ENCODE measurements at places on chromosomes 11 and 22.

DNA sequence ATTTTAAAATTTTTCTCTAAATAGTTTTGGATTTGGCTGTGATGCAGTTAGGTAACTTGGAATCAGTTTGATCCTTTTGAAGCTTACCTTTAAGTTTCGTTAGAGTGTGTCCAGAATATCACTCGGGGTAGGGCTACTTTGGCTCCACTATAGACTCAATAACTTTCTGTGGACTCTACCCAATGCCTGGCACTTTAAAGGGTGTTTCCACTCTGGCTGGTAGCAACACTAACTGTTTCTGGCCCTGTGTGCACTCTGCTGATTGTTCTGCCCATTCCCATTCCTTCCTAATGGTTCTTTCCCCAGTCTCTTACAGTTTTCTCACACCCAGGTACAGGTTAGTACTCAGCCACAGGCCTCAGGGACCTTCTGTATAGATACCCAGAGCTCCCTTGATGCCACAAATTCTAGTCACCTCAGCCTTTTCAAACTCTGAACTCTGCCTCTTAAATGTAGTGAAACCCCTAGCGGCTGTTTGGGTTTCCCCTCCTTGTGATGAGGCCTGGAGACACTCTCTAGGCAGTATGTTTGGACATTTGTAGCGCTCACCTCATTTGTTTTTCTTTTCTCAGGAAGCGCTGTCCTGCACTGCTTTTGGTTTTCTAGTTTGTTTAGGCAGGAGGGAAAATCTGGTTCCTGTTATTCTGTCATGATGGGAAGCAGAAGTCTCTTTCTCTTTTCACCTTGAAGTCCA, 16.8 kb downstream of the CUL5 start:
- no peak for DNase-seq

GRCh38 chr11:102626676-102627075, 1.5 kb upstream of the MMP20 start:
- no peak for DNase-seq

DNA sequence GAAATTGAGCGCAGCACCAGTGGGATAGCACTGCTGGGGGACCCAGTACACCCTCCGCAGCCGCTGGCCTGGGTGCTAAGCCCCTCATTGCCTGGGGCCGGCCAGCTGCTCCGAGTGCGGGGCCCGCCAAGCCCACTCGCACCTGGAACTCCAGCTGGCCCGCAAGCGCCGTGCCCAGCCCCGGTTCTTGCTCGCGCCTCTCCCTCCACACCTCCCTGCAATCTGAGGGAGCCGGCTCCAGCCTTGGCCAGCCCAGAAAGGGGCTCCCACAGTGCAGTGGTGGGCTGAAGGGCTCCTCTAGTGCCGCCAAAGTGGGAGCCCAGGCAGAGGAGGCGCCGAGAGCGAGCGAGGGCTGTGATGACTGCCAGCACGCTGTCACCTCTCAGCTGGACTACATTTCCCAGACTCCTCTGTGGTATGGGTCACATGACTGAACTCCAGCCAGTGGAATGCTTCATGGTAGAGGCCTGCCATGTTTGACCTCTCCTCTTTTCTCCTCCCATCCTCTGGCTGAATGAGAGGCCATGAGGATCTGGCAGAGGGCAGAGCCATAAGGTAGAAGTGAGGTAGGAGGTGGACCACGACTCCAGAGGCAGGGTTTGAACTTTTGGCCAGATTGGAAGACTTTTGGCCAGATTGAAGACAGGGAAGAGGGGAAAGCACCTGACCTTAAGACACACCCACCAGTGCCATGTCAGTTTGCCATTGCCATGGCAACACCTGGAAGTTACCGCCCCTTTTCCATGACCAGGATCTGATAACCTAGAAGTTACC, 6.2 kb downstream of the MRGPRD start:
- peak; percentile 19 for DNase-seq

DNA sequence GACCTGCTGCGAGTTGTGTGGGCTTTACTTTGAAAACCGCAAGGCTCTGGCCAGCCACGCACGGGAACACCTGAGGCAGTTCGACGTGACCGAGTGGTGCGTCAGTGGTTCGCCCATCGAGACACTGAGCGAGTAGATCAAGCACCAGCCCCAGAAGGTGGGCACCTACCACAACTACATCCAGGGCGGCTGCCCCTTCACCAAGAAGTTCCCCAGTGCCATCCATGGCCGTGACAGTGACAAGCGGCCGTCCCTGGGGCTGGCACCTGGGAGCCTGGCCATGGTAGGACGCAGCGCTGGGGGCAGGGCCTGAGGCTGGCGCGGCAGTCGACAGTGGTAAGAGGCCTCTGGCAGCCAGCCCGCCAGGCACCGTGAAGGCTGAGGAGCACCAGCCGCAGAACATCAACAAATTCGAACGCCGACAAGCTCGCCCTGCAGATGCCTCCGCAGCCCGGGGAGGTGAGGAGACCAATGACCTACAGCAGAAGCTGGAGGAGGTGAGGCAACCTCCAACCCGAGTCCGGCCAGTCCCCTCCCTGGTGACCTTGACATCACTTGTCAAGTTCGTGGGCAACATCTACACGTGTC, 545.2 kb upstream of the CCDC179 start:
- DNase-seq: no peak

DNA sequence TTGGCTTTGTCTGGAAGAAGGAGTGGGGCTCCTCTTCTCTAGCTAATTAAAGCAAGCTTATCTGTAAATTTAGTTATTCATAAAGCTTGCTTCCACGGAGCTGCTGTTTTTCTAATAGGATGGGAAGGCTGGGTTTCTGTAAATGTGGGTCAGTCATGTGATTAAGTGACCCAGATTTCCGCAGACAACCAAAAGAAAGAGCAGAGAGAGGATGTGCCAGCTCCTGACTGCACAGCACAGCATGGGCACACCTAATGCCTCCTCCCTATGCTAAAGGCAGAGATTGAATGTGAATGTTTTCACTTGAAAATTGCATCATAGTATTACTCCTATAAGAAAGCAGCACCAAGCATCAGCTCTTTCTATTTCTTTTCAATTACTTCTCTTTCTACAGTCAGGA, 160.2 kb downstream of the FAT3 start:
- DNase-seq: no peak

DNA sequence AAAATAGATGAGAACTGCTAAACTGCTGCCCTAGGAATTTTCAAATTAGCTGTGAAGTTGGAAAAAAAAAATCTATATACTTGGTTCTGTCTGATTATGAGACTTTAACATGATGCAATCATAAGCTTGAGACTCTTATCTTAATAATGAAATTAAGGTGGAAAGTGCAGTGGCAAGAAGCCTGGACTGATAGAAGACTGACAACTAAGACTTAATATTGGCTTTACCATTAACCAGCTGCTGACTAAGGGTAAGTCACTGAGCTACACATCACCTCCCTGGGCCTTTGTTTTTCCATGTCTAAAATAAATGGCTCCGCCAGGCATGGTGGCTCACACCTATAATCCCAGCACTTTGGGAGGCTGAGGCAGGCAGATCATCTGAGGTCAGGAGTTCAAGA, 56.9 kb downstream of the SLC35F2 start:
- no peak for DNase-seq

- no peak for DNase-seq
Measured at GRCh38 chr11:64192434-64192833, 6.5 kb downstream of the STIP1 start.

Measured in WTC11 (cell line).